ENCODE measurements at places on chromosomes 2 and 18.

DNA sequence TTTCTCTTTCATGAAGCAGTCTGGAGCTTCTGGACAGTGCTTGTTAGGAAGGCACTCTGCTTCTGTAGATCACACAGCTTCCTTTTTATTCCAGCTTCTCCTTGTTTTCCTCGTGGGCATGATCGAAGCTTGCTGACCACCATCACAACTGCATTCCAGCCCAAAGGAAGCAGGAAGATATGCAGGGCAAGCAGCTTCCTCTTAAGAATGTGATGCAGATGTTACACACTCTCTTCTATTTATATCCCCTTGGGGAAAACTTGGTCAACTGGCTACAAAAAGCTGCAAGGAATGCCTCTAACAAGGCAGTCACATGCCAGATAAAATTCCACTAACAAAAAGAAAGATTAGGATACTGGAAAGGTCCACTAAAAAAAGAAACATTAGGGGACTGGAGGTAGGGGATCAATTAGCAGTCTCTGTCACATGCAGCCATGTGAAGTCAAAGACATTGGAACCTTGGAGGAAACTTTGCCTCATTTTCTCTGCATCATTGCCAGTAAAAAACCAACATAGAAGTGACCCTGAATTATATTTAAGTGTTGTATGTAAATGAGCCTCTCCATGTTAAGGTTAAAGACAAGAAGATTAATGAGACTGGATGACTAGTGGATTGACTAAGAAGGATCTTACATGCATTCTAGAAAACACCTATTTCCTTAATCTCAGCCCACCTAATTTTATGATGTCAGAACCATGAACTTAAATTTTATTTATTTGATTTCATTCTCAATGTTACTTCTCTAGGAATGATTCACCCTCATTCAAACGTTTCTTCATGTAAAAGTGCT lies 98.3 kb downstream of the NAB1 start:
- DNase-seq, result no peak

GRCh38 chr18:26655525-26656430 lies 107.4 kb upstream of the KCTD1 start:
- no peak for DNase-seq

DNA sequence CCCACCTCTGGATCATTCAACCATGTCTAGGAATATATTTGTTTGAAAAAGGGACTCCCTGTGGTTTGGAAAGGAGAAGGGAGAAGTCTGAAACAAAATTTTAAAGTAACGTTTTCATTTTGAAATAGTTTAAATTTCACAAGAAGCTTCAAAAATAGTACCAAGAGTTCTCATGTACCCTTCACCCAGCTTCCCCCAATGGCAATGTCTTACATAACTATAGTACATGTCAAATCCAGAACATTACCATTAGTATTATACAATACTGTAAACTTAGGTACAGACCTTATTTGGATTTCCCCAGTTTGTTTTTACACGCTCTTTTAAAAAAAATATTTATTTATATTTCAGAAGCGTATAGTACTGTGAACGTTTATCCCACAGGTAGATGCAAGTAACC lies 4.0 kb upstream of the LYG2 start:
- no peak for DNase-seq

- no peak for DNase-seq
Measured at GRCh38 chr2:159456500-159457426, 159.6 kb downstream of the BAZ2B start.

DNA sequence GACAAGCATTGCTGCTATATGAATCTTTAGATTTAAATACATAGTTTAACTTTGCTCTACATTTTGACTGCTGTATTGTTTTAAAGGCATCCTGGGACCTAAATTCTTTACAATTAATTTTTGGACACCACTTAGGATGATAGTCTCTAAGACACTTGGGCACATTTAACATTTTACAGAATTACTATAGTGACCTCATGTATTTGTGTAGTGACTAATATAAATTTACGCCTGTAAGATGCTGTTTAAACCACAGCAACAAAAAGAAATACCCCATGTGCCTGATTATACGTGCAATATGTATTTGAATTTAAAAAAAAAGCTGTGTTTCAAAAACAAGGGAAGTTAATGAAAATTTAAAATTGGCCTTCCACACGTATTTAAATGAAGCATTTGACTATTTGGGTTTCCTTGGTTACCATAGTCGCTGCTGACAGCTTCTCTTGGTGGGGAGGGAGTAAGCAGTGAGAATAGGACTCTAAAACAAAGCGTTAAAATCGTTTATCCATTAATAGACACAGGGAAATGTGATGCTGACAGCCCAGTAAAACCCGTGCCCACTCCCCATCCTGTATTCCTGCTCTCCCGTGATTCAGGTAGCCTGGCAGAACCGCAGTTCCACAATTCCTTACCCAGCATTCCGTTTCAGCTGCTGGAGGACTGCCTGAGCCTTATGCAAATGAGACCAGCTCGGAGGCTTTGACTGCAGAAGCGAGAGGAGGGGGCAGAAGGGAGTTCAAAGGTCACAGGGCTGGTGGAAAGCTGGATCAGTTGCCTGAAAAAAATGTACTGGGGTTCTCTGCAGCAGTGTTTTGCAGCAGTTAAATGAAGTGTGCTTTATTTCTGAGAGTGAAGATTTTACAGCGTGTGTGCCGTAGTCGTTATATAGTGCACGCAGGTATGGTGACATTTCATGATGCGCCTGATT lies 104.3 kb downstream of the CSRNP3 start:
- DNase-seq, result no peak

DNA sequence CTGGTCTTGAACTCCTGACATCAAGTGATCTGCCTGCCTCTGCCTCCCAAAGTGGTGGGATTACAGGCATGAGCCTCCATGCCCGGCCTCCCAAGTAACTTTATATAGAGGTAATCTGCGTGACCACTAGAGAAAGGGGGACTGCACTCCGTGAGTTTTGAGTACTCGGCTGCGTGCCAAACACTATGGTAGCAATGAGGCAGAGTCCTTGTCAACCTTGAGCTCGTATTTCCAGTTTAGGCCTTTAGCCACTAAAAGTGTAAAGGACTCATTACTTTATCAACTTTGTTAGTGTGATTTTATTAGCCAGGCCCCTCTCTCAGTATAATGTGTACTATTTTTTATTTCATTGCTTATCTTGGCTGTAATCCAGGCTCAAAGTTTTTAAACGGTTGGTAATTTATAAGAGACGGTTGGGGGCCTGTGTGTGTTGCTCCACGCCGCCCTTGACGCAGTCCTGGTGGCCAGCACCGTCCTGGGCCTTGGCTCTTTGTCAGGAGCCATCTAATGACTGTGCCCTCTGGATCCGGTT lies 56.2 kb downstream of the ZCCHC2 start:
- no peak for DNase-seq

GRCh38 chr2:193349642-193350041 lies 1154.9 kb upstream of the TMEFF2 start:
- no peak for DNase-seq

GRCh38 chr2:178722296-178722695 lies 84.9 kb downstream of the TTN start:
- DNase-seq, result no peak

DNA sequence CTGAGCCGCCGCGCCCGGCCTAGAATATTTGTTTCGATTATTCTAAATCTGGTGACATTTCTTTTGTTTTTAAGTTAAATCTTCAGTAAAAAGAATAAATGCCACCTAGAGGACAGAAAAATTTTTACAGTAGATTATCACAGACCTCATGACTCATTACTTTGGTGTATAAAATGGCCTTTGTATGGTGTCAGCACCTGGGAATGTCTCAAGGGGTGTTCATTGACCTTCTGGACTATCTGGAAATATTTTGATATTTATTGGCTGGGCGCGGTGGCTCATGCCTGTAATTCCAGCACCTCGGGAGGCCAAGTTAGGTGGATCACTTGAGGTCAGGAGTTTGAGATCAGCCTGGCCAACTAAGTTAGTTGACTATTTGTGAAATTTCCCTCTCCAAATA lies 30.3 kb upstream of the SLC30A6 start:
- no peak for DNase-seq

DNA sequence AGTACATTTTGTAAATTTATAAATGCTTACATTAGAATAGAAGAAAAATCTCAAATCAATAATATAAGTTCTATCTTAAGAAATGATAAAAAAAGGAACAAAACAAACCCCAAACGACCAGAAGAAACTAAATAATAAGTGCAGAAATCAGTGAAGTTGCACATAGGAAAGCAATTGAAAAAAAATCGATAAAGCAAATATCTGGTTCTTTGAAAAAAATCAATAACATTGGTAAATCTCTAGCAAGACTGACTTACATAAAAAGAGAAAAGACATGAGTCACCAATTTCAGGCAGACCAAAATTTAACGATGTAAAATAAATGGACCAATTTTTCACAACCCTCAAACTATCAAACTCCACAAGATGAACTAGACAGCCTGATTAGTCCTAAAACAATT lies 249.9 kb upstream of the HDAC4 start:
- DNase-seq, result no peak

DNA sequence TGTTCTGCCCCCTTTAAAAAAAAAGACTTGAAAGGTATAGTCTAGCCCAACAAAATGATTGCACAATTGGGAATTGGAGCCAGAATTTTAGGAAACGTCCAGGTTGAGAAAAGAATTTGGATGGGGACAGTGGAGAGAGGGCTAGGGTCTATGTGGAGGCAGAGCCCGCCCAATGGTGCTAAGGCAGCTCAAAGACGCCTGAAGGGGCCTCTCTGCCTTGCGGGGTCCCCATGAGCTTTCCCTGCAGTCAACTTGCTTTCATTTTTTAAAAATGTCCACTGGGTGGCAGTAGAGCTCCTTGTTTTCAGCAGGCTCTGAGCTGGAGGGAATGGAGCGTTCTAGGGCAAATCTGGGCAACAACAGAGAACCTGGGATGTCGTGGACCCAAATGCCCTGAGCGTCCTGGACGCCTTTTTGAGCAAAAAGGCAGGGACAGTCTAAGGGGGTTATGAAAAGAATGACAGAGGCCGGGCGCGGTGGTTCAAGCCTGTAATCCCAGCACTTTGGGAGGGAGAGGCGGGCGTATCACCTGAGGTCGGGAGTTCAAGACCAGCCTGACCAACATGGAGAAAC lies 40.2 kb upstream of the ITM2C start:
- peak; percentile 5 for DNase-seq

GRCh38 chr2:120526997-120527945 lies 181.3 kb downstream of the INHBB start:
- DNase-seq, result no peak

GRCh38 chr18:67425672-67426071 lies 90.8 kb downstream of the DSEL start:
- DNase-seq, result no peak

DNA sequence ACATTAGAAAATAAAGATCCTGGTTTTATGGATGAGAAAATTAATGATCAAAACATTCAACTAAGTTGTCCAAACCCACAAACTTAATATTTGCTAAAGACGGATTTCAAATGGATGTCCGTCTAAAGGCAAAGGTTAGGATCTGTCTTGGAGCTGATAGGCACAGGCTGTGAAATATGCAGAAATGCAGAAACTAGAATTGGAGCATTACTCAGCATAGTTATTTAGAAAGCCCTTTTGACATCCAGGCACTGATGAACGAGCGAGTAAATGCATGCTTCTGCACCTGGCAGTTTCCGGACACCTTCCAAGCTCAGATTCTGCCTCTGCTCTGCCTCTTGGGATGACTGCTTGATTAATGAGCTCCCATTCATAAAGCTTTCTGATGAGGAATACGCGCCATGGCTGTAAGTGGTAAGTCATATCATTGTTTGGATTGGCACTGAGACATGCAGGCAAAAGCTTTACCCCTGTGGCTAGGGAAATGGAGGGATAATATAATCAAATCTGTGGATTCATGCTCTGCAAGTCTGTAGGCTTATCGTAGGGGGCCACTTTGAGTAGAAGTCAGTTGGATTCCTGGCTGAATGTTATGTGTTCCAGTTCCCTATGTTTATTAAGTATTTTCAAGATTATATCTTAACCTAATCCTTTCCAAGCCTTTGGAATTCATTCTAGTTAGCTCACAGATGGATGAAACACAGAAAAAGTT lies 2176.3 kb upstream of the CELF4 start:
- DNase-seq, result no peak

GRCh38 chr2:189829102-189829833 lies 45.0 kb downstream of the PMS1 start:
- no peak for DNase-seq

DNA sequence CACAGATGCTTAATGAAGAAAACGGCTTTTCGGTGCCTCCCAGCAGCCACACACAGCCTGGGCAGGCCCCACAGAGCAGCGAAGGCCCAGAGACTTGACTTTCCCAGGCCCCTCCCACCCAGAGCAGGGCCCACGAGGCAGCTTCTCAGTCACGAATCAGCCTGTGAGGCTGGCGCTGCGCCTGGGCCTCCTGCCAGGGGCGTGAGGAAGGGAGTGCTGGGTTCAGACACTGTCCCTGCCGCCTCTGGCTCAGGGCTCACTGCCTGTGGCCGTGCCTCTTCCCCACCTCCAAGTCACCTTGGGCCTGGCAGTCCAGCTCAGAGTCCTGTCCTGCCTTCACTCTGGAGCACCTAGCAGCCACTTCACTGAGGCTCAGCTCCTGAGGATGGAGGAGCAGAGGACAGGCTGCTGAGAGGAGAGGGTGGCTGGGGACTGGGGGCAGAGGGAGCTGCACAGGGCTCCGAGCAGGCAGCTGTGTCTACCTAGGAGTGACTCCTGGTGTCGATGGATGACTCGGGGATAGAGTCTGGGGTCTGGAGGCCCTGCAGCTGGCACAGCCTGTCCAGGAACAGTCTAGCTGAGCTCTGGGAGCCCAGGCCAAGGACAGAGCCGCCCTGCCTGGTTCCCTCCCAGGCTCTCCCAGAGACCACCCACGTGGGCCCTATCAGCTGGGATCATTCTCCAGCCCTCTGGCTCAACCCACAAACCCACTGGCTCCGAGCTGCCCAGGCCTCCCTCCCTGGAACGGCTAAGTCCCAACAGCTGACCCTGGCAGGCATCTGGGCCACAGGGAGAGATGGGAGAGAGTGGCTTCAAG lies 36.4 kb upstream of the FOSL2 start:
- no peak for DNase-seq

GRCh38 chr18:54023471-54023870 lies 201.0 kb downstream of the MBD2 start:
- DNase-seq, result no peak

DNA sequence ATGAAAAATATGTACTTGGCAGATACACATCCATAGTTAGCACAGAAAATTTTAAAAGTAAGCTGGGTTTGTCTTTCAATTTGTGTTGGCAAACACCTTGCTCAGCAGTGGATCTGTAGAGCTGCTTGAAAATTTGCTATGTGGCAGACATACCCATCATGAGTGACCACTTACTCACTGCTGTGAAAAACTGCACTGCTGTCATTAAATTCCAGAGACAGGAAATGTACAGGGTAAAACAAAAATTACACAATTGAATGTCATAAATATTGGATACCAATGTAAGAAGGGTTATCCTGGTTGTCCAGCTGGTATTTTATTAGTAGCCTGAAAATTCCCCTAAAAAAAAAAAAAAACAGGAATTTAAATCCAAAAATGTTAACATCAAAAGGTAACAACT lies 24.5 kb downstream of the NIF3L1 start:
- DNase-seq, result no peak

- DNase-seq, result no peak
Measured at GRCh38 chr2:218727502-218728165, 17.0 kb downstream of the TTLL4 start.

- DNase-seq, result no peak
Measured at GRCh38 chr2:132550946-132551345, 119.1 kb downstream of the LYPD1 start.

- no peak for DNase-seq
Measured at GRCh38 chr2:223053484-223054192, 1.6 kb downstream of the KCNE4 start.

GRCh38 chr2:46460241-46460921 lies 19.0 kb upstream of the TMEM247 start:
- no peak for DNase-seq

Data from stimulated activated CD8-positive, alpha-beta memory T cell treated with anti-CD3 and anti-CD28 coated beads, Interleukin-7, amount 100 ng/mL, for 1 hour (primary cell).